ENCODE measurements at places on chromosomes 7 and 10. TPM values are rescaled to one million over a fixed set of nuclear protein-coding genes. Genes with fewer than 3 reads are reported as not detected.

- no peak for DNase-seq
Observed at GRCh38 chr7:830069-830468, 2.2 kb upstream of the SUN1 start.

GRCh38 chr10:71333129-71333887 is 14.2 kb downstream of the SLC29A3 start:
- no peak for DNase-seq

DNA sequence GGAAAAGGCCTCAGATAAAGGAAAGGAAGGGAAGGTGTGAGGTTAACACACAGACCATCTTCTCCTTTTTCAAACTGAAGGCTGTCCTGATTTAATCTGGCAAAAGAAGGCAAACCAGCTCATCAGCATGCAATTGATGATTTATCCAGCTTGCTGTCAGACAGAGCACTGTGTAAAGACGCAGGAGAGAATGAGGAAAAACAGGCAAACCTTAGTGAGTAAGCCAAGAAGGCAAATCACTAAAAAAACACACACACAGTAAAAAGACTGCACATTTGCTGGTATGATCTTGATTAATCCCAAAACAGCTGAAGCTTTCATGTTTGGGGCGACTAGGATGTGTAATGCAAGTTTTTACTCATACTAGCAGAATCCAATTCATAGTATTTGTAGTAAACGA is 65.8 kb upstream of the SKAP2 start:
- no peak for DNase-seq

DNA sequence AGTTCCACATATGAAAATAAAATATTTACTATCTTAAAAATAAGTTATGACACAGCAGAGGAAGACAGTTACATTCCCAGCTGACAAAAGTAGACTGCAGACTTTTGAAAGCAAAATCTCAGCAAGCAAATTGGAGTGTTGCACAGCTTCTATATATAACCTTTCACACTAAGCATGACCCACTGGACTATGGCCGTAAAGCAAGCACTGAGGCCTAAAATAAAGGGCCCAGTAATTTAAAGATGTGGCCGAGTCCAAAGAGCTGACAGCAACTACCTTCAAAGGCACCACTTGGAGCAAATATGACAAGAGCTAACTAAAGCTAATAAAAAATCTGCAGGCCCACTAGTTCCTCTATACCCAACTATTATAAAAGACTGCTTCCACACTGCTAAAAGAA is 6.5 kb downstream of the GDI2 start:
- no peak for DNase-seq

- DNase-seq = no peak
Observed at GRCh38 chr10:106857728-106858127, 306.8 kb downstream of the SORCS1 start.

GRCh38 chr10:92839191-92840085 is 8.9 kb upstream of the EXOC6 start:
- DNase-seq = peak; percentile 91

DNA sequence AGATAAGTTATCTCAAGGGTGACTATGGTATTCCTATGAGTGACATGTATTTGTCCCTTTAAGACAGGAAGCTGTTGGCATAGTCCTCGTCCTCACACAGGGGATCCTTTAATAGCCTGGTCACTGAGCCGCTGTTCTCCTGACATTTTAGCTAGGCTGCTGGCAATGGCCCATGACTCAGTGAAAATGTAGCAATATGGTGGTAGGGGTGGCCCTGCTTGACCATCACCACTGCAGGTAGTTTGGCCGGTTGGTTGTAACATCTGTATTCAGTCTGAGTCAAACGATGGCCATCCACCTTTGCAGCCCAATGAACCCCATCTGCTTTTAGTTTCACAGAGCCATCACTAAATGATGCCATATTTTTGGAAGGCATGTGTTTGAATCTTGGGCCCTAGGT is 110.1 kb upstream of the RAB18 start:
- no peak for DNase-seq

DNA sequence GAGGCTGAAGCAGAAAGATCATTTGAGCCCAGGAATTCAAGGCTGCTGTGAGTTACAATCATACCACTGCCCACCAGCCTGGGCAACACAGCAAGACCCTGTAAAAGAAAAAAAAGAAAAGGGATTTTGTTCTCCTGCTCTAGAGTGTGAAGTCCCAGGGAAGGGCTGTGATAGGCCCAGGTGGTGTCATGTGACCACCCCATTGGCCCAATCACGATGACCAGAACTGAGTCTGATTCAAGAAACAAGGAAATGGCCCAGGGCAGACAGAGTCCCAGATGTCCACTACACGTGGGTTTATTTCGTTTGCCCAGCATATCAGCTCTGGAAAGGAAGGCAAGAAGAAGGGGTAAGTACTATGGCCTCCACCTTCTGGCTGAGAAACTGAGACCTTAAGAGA is 81.3 kb upstream of the CUX1 start:
- DNase-seq = no peak

DNA sequence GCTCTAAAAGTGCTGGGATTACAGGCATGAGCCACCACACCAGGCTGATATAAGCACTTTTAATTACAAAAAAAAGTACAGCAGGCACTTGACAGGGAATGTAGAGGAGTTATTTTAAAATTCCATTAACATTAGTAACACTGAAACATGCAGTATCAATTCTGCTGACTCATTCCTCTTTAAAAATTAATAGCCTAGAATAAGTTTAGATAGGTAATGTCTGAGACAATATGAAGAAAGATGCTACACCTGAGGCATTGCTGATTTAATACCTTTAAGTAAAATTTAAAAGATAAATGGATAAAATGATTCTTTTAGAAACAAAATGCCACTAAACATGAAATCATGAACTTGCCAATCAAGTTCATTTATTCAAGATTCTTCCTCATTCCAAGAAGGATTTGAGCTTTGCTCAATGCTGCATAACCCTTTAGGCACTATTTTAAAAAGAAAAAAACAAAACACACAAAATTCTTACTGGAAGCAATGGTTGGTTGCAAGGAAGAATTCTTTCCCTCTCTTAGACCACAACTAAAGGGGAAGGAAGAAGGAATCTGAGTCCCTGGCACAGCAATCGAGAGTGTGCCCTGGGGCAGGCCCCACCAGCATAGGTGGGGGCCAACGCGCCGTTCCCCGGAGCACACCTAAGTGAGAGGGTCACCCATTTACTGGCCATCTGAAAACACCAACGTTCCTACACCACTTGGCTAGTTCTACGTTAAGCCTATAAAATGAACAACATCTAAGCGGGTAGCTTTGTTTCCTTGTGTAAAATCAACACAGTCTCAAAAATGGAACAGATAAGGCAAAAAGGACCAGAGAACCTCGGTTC is 26.6 kb downstream of the ESYT2 start:
- DNase-seq = peak; percentile 56

TMEM176A gene
- polyA plus RNA-seq = not detected

KMT2C gene
- polyA plus RNA-seq = 8.0 TPM

PDK4 gene
- 0.03 TPM for polyA plus RNA-seq

AGR2 gene
- polyA plus RNA-seq = not detected

PNLIPRP2 gene
- not detected for polyA plus RNA-seq

FBXO24 gene
- polyA plus RNA-seq = 0.43 TPM
